Activated T-cell treated with anti-CD3 and anti-CD28 coated beads, Interleukin-2, amount 50 U/mL, for 24 hours (primary cell): ENCODE measurements at places on chromosomes 6 and 20.

- peak; percentile 51 for DNase-seq
- H3K27me3 ChIP-seq = no peaks in the 10 kb centered on the region
- peaks cover 33% of the 10 kb centered on the region for H3K4me1 ChIP-seq
- peak overlapping the region; percentile 28 for H3K4me3 ChIP-seq
- H3K36me3 ChIP-seq = no peaks in the 10 kb centered on the region
- peak overlapping the region; percentile 75 for H3K27ac ChIP-seq
These were observed 521.0 kb upstream of the ARID1B start for GRCh38 chr6:156256161-156256560.

GRCh38 chr20:24497851-24498250 is 28.4 kb downstream of the SYNDIG1 start:
- DNase-seq = no peak
- H3K4me3 ChIP-seq = no peak overlapping the region
- no peak overlapping the region for H3K27ac ChIP-seq
- H3K27me3 ChIP-seq = no peaks in the 10 kb centered on the region

GRCh38 chr20:20938131-20938530 is 168.0 kb downstream of the LINC00237 start:
- H3K4me3 ChIP-seq = no peak overlapping the region
- no peak for DNase-seq
- no peak overlapping the region for H3K27ac ChIP-seq
- peaks cover 19% of the 10 kb centered on the region for H3K27me3 ChIP-seq

GRCh38 chr20:34578025-34578424 is 19.5 kb downstream of the MAP1LC3A start:
- H3K4me3 ChIP-seq = no peak overlapping the region
- H3K27ac ChIP-seq = no peak overlapping the region
- H3K4me1 ChIP-seq = peaks cover 29% of the 10 kb centered on the region
- H3K36me3 ChIP-seq = peaks cover 68% of the 10 kb centered on the region

DNA sequence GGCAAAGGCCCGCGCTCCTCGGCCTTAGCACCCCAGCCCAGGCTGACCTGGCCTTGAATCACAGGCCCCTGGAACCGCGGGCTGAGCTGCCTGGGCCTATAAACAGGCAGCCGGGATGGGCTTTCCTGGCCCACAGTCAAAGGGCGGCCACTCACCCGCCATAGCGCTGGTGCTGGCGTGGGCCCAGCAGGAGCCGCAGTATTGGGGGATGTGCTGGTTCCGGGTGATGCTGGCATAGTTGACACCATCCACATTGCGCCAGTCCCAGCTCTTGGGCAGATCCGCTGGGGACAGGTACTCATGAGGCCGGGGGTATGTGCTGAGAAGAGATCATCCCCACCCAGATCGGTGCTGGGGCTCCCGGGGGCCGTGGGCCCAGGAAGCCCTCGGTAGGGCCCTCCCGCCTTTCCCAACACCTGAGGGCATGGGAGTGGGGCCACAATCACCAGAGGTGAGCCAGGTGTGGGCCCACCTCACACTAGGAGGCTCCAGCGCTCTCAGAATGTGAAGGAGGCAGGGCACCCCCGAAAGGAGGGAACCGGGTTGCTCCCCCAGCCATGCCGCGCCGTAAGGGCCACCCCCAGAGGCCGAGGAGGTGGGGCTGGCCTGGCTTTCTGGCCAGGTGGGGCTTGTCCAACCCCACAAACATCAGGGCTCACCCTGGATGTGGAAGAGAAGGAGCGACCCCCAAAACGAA is 739 bp downstream of the CTSZ start:
- H3K27me3 ChIP-seq = no peaks in the 10 kb centered on the region
- peaks cover 17% of the 10 kb centered on the region for H3K36me3 ChIP-seq
- DNase-seq = no peak
- H3K4me1 ChIP-seq = peaks cover 37% of the 10 kb centered on the region
- peak overlapping the region; percentile 85 for H3K27ac ChIP-seq
- H3K4me3 ChIP-seq = peak overlapping the region; percentile 77

DNA sequence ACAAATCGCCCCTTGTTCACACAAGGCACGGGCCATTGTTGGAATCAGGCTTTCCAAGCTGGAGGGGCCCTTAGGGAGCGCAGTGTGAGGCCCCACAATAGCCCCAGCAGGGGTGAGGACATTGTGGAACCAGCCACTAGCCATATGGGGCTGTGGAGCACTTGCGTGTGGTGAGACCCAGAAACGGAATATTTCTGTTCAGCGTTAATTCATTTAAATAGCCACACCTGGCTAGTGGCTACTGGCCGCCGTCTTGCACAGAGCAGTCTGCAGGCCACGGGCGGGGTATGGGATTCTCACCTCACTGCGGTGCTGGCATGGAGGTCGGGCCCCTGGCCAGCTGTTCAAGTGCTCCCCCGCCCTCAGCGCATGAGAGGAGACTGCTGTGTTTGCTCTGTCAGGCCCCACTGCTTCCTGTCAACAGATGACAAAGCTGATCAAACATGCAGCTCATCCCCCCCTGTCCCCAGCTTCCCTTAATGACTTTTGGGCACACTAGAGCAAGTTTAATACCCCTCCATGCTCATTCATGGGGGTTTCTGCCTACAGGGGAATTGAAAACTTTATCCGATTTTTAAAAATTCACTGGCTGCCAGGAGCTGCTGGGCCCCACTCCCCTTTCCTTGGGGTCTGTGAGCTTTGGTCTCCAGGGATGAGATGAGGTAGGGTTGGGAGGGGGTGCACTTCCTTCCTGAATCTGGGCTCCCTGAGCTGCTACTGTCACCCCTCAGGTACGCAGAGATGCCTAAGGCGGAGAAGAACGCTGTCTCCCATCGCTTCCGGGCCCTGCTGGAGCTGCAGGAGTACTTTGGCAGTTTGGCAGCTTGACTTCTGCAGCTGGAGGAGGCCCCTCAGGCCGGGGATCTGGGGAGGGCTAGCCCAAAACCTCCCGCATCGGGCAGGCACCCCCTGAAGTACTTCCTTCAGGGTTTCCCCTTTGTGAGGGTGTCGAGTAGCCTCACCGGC is 13.6 kb downstream of the ITPA start:
- no peak for DNase-seq
- peaks cover 70% of the 10 kb centered on the region for H3K36me3 ChIP-seq
- peak overlapping the region; percentile 72 for H3K27ac ChIP-seq
- H3K4me3 ChIP-seq = no peak overlapping the region
- H3K4me1 ChIP-seq = peaks cover 29% of the 10 kb centered on the region
- H3K27me3 ChIP-seq = no peaks in the 10 kb centered on the region

DNA sequence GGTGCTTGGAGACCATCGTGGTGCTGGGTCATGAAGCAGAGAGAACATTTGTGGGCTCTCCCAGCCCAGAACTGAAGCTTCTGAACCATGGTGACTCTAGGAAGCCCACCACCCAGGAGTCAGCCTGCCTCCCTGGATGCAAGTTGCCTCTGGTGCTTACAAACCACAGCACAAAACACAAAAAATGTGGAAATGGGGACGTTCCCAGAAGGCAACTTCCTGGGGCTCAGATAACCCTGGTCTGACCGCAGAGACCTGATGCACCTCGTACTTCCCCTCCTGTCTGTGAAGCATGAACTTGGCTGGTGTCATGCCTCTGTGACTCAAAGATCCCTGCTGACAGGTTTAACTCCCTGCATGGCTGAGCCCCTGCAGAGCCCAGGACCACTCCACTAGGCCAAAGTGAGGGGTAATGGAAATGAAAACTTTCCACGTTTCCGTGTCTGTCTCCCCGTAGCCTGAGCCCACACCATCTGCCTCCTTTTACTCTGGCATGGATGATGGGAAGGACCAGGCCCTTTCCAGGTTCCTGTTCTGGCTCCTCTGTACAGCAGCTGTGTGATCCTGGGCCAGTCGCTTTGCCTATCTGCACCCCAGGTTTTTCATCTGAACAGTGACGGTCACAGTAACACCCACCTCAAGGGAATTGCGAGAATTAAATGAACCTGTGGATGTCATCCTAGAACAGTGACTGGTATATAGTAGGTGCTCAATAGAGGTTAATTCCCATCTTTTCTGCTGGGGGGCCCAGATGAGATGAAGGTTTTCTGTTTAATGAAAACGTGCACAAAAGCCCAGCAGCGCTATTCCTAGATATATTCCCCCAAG is 57.7 kb downstream of the PPP1R16B start:
- peak overlapping the region; percentile 87 for H3K27ac ChIP-seq
- H3K36me3 ChIP-seq = peaks cover 79% of the 10 kb centered on the region
- H3K4me1 ChIP-seq = peaks cover 78% of the 10 kb centered on the region
- peak overlapping the region; percentile 22 for H3K4me3 ChIP-seq
